Muscle of leg (tissue), 16 donors: ENCODE measurements at places on chromosomes 3 and 15.
A peak's percentile ranks its signal among the peaks of the same experiment; 100 is the strongest.

- no peak for DNase-seq
- no peak overlapping the region for H3K27ac ChIP-seq
- H3K4me3 ChIP-seq, result no peak overlapping the region
- H3K4me1 ChIP-seq, result no peaks in the 10 kb centered on the region
These were observed 220.9 kb downstream of the SLC9A9 start for GRCh38 chr3:143627336-143627735.

DNA sequence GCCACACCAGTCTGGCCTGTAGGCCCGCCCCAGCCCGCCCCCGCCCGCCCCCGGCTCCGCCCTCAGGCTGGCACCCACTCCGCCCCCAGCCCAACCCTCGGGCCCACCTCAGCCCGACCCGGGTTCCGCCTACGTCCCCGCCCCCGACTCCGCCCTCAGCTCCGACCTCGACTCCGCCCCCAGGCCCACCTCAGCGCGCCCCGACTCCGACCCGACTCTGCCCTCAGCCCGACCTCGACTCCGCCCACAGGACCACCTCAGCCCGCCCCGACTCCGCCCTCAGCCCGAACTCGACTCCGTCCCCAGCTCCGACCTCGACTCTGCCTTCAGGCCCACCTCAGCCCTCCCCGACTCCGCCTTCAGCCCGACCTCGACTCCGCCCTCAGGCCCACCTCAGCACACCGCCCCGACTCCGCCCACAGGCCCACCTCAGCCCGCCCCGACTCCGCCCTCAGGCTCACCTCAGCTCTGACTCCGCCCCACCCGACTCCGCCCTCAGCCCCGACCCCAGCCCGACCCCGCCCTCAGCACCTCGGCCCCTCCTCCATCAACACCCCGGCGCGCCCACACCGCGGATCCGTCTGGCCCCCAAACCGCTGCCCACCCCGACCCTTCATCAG, at the start of gene RAB43:
Gene RAB43, minus strand, starts transcription at position 13 of the 620 bp plus-strand sequence. CDS start 315 bp downstream, outside the sequence.
- peaks cover 21% of the 10 kb centered on the region for H3K4me1 ChIP-seq
- H3K27me3 ChIP-seq, result no peaks in the 10 kb centered on the region
- peak within 1 kb of the TSS; percentile 96 for H3K27ac ChIP-seq
- peak; percentile 92 for DNase-seq
- H3K36me3 ChIP-seq, result peaks cover 14% of the 10 kb centered on the region

DNA sequence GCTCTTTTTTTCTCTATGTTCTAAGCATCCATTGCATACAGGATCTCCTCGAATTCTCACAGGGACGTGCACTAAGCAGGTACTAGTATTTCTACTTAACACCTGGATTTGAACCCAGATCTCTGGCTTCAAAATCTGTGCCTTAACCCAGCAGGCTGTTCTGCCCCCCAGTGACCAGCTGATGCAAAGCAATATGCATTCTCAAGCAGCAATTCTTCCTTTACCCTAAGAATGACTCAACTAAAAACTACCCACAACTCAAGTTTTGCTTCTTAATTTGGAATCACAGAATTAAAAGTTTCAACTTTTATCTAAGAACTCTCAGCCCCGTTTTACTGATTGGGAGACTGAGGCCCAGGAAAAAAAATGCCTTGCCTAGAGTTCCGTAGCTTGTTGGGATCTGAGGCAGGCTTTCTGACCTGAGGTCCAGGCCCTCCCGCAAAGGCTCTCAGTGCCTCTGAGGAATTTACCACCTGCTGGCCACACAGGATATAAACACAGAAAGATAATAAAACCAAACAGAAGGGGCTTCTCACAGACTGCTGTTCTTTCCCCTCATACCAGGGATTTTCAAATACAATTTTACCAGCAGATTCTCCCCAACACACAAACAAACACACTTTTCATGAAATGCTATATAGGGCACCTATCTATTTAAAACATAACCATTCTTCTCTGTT, 115.4 kb upstream of the RAD18 start:
- no peak overlapping the region for H3K4me3 ChIP-seq
- H3K27me3 ChIP-seq, result no peaks in the 10 kb centered on the region
- no peak overlapping the region for H3K27ac ChIP-seq
- DNase-seq, result no peak

DNA sequence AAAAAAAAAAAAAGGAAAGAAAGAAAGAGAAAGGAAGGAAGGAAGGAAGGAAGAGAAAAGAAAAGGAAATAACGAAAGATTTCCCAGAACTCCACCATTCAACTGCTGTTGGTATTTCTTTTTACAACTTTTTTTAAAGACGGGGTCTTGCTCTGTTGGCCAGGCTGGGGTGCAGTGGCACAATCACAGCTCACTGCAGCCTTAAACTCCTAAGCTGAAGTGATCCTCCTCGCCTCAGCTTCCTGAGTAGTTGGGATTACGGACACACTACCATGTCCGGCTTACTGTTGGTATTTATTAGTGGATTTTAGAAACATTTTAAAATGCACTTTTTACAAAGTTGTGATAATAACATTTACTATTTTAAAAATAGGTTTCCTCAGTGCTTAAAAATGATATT, 15.0 kb upstream of the USP3 start:
- no peaks in the 10 kb centered on the region for H3K27me3 ChIP-seq
- peaks cover 9% of the 10 kb centered on the region for H3K4me1 ChIP-seq
- H3K4me3 ChIP-seq, result no peak overlapping the region
- H3K36me3 ChIP-seq, result no peaks in the 10 kb centered on the region
- H3K27ac ChIP-seq, result no peak overlapping the region

DNA sequence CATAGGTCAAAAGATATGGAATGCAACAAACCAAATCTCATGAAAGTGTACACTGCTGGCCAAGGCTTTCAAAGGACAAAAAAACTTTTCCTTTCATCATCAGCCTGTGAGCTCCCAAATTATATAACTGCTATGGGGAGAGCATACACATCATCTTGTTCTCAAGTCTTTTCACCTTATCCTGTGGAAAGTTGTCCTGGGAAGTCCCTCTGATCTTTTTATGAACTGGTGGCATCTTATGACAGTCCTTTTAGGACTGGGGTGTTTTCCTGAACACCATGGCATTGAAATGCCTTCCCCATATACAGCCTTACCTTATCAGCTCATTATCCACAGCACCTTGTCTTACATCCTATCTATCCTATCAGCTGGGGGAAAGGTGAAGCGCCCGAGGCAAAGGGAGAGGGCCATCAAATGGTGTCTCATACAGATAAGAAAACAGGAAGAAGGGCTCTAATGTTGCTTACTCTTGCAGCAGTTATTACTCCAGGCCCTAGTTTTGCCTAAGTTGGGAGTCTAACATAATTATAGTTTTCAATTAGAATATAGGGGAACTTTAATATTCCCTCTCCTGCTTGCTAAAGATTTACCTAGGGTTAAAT, 61.5 kb upstream of the GOLIM4 start:
- H3K4me1 ChIP-seq, result peaks cover 2% of the 10 kb centered on the region
- H3K27me3 ChIP-seq, result peaks cover 5% of the 10 kb centered on the region
- H3K4me3 ChIP-seq, result no peak overlapping the region
- DNase-seq, result no peak

DNA sequence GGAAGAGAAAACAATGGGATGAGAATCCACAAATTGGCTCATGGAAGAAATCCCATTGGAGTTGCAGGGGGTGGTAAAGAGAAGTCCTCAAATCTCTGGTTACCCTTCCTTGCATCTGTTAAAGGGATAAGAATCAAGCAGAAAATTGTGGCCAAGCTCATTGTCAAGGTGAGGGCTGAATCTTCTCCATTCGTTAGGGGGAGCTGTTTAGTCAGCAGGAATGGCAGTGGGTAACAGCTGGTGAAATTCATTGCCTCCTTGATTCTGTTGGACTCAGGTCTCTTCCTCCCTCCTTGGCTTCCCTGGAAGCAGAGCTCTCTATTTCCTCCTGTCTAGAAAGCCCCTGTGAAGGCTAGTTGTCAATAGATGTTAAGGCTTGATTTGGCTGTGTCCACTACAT, 343.1 kb upstream of the SEMA6D start:
- no peak overlapping the region for H3K4me3 ChIP-seq
- H3K27me3 ChIP-seq, result no peaks in the 10 kb centered on the region
- H3K27ac ChIP-seq, result no peak overlapping the region
- H3K4me1 ChIP-seq, result no peaks in the 10 kb centered on the region

- H3K36me3 ChIP-seq, result no peaks in the 10 kb centered on the region
- no peaks in the 10 kb centered on the region for H3K4me1 ChIP-seq
- no peak overlapping the region for H3K27ac ChIP-seq
- no peak for DNase-seq
- no peak overlapping the region for H3K4me3 ChIP-seq
These were observed 146.1 kb downstream of the UACA start for GRCh38 chr15:70617076-70617910.

DNA sequence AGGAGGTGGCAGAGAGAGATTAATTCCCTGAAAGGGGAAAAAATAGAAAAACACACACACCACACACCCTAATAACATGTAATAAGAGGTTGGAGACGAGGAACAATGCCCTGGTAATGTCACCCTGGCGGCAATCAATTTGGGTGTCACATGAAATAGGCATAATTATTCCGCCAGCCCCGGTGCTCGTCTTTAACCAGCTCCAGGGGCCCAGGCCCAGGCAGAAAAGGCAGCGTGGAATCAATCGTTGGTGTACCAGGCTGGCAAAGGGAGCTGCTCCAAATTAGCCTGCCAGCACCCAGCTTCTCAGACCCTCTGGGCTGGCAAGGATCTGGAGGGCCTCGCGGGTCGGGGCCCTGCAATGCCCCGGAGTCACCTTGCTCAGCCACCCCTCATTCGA, 5.6 kb downstream of the LINGO1 start:
- H3K27me3 ChIP-seq, result peaks cover 22% of the 10 kb centered on the region
- no peak overlapping the region for H3K27ac ChIP-seq
- no peaks in the 10 kb centered on the region for H3K36me3 ChIP-seq

GRCh38 chr3:195715134-195715533, 5.6 kb upstream of the MUC20 start:
- peaks cover 3% of the 10 kb centered on the region for H3K36me3 ChIP-seq
- no peak overlapping the region for H3K4me3 ChIP-seq
- H3K4me1 ChIP-seq, result no peaks in the 10 kb centered on the region
- H3K27me3 ChIP-seq, result peaks cover 5% of the 10 kb centered on the region
- no peak overlapping the region for H3K27ac ChIP-seq

DNA sequence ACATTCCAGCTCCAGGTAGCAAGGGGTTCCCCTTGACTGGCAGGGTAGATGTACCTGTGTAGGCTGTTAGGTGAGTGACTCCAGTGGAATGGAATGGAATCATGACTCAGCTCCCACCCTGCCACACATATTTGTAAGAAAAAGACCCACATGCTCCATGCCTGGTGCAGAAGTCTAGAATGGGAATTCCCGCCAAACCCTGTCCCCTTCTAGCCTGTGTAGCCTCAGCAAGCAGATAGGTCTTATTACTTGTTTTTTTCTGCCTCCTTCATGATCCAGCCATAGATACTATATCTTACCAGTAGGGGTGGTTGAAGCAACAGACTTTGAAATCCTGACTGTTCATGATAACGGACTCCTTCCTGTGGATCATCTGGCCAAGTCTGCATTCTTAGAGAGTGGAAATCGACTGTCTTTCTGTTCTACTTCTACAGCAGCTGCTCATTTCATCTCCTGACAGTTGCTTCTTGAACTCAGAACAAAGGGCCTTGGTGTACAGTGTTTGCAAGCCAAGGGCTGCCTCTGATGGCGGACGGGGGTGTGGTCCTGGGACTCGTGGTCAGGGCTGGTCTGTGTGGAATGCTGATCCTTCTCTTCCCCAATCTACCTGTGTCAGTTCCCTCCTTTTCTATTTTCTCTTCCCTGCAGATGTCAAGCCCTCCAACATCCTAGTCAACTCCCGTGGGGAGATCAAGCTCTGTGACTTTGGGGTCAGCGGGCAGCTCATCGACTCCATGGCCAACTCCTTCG, 16.3 kb downstream of the SNAPC5 start:
- H3K36me3 ChIP-seq, result peaks cover 41% of the 10 kb centered on the region
- no peak overlapping the region for H3K4me3 ChIP-seq
- DNase-seq, result no peak
- no peak overlapping the region for H3K27ac ChIP-seq

GRCh38 chr3:126715432-126715831, 11.4 kb downstream of the CHCHD6 start:
- H3K27me3 ChIP-seq, result no peaks in the 10 kb centered on the region
- no peak for DNase-seq
- H3K27ac ChIP-seq, result no peak overlapping the region
- no peaks in the 10 kb centered on the region for H3K36me3 ChIP-seq
- no peak overlapping the region for H3K4me3 ChIP-seq

- no peaks in the 10 kb centered on the region for H3K36me3 ChIP-seq
- no peak for DNase-seq
- no peak overlapping the region for H3K4me3 ChIP-seq
- H3K27ac ChIP-seq, result no peak overlapping the region
- no peaks in the 10 kb centered on the region for H3K4me1 ChIP-seq
These were observed 270.7 kb upstream of the THRB start for GRCh38 chr3:24765399-24765798.

GRCh38 chr15:72006382-72006781, 111.6 kb downstream of the MYO9A start:
- H3K36me3 ChIP-seq, result peaks cover 12% of the 10 kb centered on the region
- no peak overlapping the region for H3K4me3 ChIP-seq
- H3K4me1 ChIP-seq, result no peaks in the 10 kb centered on the region
- no peak overlapping the region for H3K27ac ChIP-seq
- no peak for DNase-seq

- H3K4me1 ChIP-seq, result peaks cover 35% of the 10 kb centered on the region
- no peak overlapping the region for H3K4me3 ChIP-seq
- DNase-seq, result no peak
- no peaks in the 10 kb centered on the region for H3K27me3 ChIP-seq
- peaks cover 6% of the 10 kb centered on the region for H3K36me3 ChIP-seq
These were observed 32.7 kb downstream of the LRIG1 start for GRCh38 chr3:66467996-66468735.

GRCh38 chr3:10775828-10776227, 40.2 kb upstream of the SLC6A11 start:
- H3K4me1 ChIP-seq, result no peaks in the 10 kb centered on the region
- no peak overlapping the region for H3K4me3 ChIP-seq
- no peaks in the 10 kb centered on the region for H3K36me3 ChIP-seq
- DNase-seq, result no peak
- peaks cover 7% of the 10 kb centered on the region for H3K27me3 ChIP-seq

- peak overlapping the region; percentile 91 for H3K4me3 ChIP-seq
- H3K4me1 ChIP-seq, result peaks cover 2% of the 10 kb centered on the region
- H3K36me3 ChIP-seq, result no peaks in the 10 kb centered on the region
- peak overlapping the region; percentile 92 for H3K27ac ChIP-seq
- DNase-seq, result peak; percentile 42
These were observed 776 bp downstream of the VGLL3 start for GRCh38 chr3:86990012-86990733.

DNA sequence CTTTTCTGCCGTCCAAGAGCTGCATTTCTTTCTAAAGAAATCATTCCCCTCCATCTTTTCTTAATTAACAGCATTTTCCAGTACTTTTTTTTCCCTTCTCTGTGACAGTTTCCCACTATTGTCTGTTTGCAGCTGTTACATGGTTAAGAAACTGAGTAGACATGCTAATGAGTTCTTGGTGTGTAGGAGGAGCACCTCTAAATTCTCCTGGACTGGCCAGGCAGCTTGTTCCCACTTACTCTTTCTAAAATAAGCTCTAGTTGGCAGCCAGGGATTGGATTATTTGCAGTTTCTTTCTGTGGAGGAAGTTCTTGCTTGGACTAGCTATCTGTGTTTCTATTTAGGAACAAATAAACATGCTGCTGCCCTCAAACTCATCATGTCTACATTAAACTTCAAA, 235.1 kb upstream of the GAP43 start:
- H3K4me1 ChIP-seq, result peaks cover 6% of the 10 kb centered on the region
- no peak overlapping the region for H3K4me3 ChIP-seq
- no peaks in the 10 kb centered on the region for H3K27me3 ChIP-seq
- H3K27ac ChIP-seq, result peak overlapping the region; percentile 63
- peak; percentile 83 for DNase-seq

GRCh38 chr15:80580106-80580505, 115.0 kb upstream of the ABHD17C start:
- no peaks in the 10 kb centered on the region for H3K27me3 ChIP-seq
- peak; percentile 31 for DNase-seq
- no peak overlapping the region for H3K4me3 ChIP-seq
- H3K27ac ChIP-seq, result no peak overlapping the region
- peaks cover 14% of the 10 kb centered on the region for H3K36me3 ChIP-seq
